Endothelial cell of coronary artery (primary cell): ENCODE measurements at places on chromosomes 2 and 18. TPM values are rescaled to one million over a fixed set of nuclear protein-coding genes. Genes with fewer than 3 reads are reported as not detected.

Gene DPP10
- total RNA-seq, result not detected in 2 replicates

Gene OR6B2
- total RNA-seq, result not detected in 2 replicates

Gene CFC1
- total RNA-seq, result not detected in 2 replicates

Gene GRHL1
- 0.63 and 0.75 TPM in 2 replicates for total RNA-seq

Gene OSR1
- total RNA-seq, result 1.8 TPM in 1 of 2 replicates, not detected in the other

Gene ABHD1
- total RNA-seq, result under 0.01 TPM in 1 of 2 replicates, not detected in the other

Gene NAPG
- 28.6 and 38.7 TPM in 2 replicates for total RNA-seq

Gene UGT1A3
- total RNA-seq, result not detected in 2 replicates

Gene METTL21A
- 7.0 and 14.5 TPM in 2 replicates for total RNA-seq

Gene ERLEC1
- total RNA-seq, result 34.9 and 61.8 TPM in 2 replicates

Gene CTAGE1
- 0.09 TPM in 1 of 2 replicates, not detected in the other for total RNA-seq

Gene GPAT2
- 3.8 and 11.9 TPM in 2 replicates for total RNA-seq
